Right ventricle myocardium inferior (tissue), 1 donor: ENCODE measurements at places on chromosomes 5 and 9. TPM values are rescaled to one million over a fixed set of nuclear protein-coding genes. Genes with fewer than 3 reads are reported as not detected.

DNA sequence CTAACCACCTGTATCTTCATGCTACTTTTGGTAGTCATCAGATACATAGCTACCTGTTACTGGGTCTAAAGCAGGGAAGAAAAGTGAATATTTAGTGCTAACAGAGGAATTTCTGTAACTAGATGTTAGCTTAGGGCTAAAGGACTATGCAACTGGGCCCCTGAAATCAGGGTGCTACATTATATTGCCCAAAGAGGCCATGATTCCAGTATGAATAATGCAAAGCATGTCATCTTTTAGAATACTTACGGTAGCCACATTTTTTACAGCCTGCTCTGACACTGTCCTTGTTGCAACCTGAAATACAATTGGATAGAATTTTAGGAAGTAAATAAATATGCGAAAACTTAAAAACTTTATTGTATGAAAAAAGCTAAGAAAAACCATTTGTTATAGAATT is 14.4 kb downstream of the SREK1IP1 start:
- DNase-seq: no peak

GRCh38 chr9:101468116-101468515 is 32.5 kb upstream of the ALDOB start:
- DNase-seq: no peak

Gene TMEM252
- total RNA-seq: not detected

Gene PRSS3
- not detected for total RNA-seq

DNA sequence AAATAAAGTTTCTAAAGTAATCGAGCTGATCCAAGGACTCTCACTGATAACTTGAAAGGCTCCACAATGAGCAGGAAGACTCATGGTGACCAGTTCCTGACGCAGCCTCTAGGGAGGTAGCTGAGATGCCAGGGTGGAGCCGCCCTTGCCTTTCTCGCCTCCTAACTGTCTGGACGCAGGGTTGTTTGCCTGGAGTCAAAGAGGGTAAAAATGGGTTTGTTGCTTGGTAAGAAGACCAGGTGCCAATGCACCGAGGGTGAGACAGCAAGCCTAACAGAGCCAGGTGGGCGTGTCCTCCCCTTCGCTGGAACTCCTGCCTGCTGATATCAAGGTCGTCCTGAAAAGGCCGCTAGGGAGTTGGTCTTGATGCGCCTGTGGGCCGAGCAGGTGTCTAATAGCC is 48.6 kb upstream of the FCN1 start:
- peak; percentile 15 for DNase-seq

GRCh38 chr5:143066556-143067281 is 296.5 kb downstream of the ARHGAP26 start:
- no peak for DNase-seq

Gene AGXT2
- not detected for total RNA-seq

Gene C7
- 346 TPM for total RNA-seq

Gene PCDHGA7
- 7.2 TPM for total RNA-seq

Gene TMC1
- total RNA-seq: not detected
